Tibial artery (tissue), 4 donors: ENCODE measurements at places on chromosomes 1 and 21.

- DNase-seq, result no peak
Observed at GRCh38 chr1:52634111-52634510, 1.1 kb downstream of the SHISAL2A start.

GRCh38 chr1:31637915-31638673, 6.6 kb downstream of the PEF1 start:
- no peak for DNase-seq

DNA sequence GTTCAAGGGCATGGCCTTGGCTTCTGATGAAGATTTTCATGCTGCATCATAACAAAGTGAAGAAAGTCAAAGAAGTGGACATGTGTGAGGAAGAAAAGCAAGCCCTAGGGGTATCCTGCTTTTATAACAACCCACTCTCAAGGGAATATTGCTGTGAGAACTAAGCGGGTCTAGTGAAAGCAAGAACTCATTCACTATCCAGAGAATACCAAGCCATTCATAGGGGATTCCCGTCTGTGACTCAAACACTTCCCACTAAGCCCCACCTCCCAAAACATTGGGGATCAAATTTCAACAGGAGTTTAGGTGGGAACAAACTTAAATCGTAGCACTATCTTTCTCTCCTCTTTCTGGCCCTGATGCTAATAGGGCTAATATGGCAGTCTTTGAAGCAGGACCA, 98.5 kb upstream of the CTTNBP2NL start:
- no peak for DNase-seq

DNA sequence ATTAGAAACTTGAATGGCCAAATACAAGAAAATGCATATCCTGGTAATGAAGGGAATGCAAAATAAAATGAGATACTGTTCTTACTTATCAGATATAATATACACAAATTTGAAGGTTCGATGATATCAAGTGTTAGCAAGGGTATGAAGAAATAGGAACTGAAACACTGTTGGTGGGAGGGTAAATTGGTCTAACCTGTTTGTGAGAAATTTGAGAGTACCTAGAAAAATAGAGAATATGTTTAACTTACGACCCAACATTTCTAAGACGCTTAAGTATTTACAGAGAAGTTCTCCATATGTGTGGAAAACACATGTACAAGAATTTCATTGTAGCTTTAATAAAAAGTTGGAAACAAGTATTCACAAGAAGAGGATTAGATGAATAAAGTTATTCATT, 25.9 kb downstream of the ATG4C start:
- DNase-seq, result no peak
